NCI-H1092 treated with DMSO at 0.1 percent for 48 hours (cell line): ENCODE measurements at places on chromosomes 4 and X.

- no peak for DNase-seq
Observed at GRCh38 chr4:146478009-146478408, 43.7 kb downstream of the SLC10A7 start.

GRCh38 chr4:187307131-187307530 lies 583.5 kb upstream of the FAT1 start:
- DNase-seq, result no peak

- no peak for DNase-seq
Observed at GRCh38 chrX:136189222-136189621, 41.9 kb downstream of the FHL1 start.

DNA sequence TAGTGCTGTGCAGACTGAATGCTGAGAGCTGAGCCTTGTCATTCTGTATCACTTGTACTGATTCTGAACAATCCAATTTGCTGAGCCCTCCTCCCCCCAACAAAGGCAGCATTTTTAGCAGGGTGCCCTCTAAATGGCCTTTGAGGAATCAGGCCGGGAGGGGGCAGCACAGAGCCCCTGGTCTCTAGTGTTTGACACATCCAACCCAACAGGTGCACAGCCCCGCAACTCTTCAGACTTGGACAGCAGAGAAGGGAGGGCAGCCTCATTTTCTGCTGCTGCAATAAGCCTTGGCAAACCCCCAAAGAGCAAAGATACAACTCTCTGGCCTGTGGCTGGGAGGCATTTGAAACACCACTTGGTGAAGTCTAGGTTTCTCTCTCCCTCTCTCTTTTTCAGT lies 3.4 kb downstream of the ATP1B4 start:
- DNase-seq, result peak; percentile 22

GRCh38 chr4:140793291-140793690 lies 37.1 kb upstream of the TBC1D9 start:
- DNase-seq, result no peak

- DNase-seq, result no peak
Observed at GRCh38 chrX:38991656-38992440, 190.6 kb downstream of the MID1IP1 start.

DNA sequence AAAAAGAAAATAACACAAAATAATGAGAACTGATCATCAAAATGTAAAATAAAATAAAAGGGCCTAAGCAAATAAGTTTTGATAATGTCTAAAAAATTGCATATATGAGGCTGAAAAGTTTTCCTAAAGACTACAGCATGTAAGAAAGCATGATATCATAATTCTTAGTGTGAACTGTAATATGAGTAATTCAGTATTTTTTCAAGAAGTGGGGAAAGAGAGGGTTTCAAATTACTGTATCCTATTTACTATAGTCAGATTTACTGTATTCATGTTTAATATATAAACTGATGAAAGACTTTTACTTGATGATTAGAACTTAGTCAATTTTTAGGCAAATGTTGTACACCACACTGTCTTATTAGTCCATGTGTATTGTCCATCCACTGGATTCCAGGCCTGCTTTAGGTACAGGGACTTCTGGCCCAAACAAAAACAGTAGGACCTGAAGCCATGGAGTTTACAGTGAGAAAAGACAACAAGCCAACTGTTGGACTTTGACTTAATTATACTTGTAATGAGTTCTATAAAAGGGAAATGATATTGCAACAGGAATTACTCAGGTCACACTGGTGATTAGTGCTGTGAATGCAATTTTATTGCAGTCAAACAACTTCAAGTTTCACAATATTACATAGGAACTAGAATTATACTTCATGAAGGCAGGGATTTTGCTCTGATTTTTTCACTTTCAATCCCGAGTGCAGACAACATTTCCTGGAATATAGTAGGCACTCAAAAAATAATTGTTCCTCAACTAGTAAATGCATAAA lies 517.7 kb upstream of the GALNT7 start:
- no peak for DNase-seq

DNA sequence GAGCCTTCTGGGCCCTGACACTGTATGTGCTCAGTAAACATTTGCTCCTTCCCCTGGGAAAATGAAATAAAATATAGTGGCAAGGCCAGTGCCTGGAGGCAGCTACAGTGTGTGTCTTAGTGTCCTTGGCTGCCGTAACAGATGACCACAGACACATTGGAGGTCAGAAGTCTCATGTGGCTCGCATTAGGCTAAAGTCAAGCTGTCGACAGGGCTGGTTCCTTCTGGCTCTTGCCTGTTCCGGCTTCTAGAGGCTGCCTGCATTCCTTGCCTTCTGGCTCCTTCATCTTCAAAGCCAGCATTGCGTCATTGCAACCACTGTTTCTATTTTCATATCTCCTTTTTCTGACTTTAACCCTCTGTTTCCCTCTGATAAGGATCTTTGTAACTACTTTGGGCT lies 83.6 kb upstream of the STX18 start:
- DNase-seq, result no peak
